ENCODE measurements at places on chromosomes 2 and 18.

DNA sequence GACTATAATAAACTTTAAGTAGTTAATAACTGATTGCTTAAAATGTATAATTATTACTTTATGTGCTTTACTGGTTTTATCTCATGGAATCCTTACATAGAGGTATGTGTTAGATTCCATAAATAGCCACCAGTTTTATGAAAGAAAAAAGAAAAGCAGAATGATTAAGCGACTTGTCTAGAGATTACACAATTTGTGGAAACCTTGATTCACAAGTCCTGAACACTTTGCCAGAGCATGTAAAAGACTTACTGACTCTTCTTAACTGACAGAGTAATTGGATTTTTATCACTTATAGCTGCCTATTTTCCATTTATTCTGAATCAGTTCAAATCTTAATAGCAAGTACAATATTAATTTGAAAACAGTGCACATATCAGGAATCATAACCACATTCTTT, 448.7 kb upstream of the NETO1 start:
- no peak for DNase-seq

DNA sequence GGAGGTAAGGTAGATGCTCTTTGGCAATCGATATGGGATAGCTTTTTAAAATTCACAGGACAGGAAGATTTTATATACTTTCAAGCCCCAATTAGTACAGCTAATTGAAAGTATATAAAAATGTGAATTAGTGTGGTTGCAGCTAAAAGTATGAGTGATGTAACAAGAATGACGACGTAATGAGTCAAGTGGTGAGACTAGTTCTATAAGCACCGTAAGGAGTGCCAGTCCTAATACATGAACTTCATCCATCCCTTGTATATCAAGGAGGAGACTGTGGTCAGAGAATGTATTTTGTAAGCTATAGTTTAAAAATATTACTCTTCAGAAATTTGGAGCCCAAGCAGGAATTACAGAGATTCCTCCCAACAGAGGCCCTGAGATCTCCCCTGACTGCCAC, 25.8 kb downstream of the DNAJC27 start:
- DNase-seq: no peak

DNA sequence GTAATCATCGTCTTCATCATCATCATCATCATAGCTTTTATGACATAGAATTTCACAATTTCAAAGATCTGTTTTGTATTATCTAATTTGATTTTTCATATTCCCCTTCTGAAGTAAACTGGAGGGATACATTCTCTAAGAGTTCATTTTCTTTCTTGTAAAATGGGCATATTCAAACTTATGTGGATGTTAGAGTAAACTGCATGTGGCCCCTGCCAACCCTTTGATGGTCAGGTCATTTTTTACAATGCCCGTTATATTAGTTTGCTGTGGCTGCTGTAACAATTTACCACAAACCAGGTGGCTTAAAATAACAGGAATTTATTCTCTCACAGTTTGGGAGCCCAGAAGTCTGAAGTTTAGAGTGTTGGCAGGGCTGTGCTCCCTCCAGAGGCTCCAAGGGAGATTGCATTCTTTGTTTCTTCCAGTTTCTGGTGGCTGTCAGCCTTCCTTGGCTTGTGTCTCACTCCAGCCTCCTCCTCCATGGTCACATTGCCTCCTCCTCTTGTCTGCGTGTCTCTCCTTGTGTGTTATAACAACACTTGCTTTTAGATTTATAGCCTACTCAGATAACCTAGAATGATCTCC, 127.5 kb upstream of the MMADHC start:
- no peak for DNase-seq

DNA sequence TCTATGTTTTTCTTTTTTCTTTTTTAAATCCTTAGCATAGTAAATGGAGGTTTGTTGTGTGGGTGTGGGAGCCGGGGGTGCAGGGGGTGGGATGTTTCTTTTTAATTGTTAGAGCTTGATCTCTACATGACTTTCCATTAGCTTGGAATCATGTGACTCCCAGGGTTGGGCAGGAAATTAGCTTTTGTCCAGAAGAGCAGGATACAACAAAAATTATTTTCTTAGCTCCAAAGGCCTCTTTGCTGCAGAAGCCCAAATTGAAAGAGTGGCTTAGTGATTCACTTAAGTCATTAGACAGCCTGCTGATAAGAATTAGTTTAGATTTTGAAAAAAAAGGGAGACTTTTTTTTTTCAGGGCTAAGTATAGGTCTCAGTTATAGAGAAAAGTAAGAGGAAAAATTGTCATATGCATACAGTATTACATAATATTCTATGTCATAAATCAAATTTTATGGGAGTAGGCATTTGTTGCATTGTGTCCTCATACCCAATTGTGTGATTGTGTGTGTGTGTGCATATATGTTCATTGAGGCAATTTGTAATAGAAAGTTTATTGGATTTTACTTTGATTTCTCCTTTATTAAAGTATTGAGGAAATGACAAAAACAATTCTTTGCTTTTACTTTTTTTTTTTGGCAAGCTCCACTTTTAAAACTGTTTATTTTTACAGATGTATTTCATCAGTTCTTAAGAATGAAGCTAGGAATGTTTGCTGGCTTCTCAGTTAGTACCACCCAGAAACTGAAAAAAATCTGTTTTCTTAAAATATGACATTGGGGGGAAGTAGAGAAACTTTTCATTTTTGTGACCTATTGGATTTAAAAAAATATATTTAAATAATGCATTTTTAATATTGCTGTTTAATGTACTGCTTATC, 47.4 kb downstream of the TSPYL6 start:
- DNase-seq: no peak

- no peak for DNase-seq
Observed at GRCh38 chr2:43488737-43489136, 107.1 kb downstream of the THADA start.

DNA sequence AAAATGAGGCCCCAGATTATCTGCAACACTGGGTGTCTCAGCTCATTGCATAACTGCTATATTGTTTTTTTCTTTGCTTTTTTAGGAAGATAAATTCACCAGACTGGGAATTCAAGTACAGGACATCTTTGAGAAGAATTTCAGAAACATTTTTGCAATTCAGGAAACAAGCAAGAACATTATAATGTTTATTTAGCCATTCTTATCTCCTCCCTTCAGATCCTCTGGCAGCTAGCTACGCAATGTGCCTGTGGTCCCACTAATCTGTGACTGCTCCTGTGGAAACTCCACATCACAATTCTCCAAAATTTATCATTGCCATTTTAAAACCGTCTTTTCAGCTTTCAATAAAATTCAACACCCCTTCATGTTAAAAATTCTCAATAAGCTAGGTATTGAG, 126.8 kb downstream of the SP100 start:
- DNase-seq: no peak

GRCh38 chr18:34818064-34818463, 108.0 kb downstream of the DTNA start:
- DNase-seq: no peak

GRCh38 chr2:109397893-109398292, 215.9 kb downstream of the SEPTIN10 start:
- no peak for DNase-seq

- no peak for DNase-seq
Observed at GRCh38 chr2:234438305-234438977, 58.4 kb downstream of the ARL4C start.

GRCh38 chr2:222955008-222955407, 94.2 kb downstream of the ACSL3 start:
- DNase-seq: no peak

DNA sequence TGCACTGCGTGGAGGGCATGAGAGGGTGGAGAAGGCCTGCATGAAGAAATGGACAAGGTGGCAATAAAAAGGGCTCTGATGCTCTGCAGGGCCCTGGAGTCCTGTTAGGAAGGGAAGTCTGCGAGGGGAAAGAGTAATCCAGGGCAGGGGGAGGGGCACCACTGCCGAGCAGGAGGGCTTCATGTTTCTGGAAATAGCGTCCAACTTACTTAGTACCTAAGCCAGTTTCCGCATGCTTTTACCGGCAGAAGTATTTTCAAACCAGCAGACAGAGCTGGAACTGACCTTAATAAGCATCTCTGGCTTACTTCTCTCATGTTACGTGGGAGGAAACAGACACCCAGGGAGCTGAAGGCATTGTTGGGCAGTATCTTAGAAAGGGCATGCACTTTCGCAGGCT, 156.7 kb downstream of the GALNT14 start:
- no peak for DNase-seq

DNA sequence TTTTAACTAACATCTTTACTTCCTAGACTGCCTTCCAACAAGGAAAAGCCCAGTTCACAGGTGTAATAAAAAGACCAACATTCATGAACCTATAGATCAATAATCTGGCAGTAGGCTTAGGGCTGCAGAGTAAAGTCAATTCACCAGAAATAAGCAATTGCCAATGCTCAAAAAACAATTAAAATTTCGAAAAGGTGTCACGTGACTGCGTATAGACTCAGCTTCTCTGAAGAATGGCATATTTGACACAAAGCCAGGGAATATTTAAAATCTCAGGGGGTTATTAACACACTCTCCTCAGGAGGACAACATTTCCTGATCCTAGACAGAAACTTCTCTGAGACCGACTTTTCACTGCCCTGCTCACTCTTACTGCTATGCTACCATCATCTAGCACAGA, 245.2 kb upstream of the LRATD1 start:
- DNase-seq: no peak

GRCh38 chr18:28778706-28779105, 601.8 kb upstream of the CDH2 start:
- no peak for DNase-seq

GRCh38 chr2:182767578-182767977, 51.5 kb downstream of the DNAJC10 start:
- DNase-seq: no peak

All from NCI-H1436 (cell line).